ENCODE measurements at places on chromosomes 7 and 10.

DNA sequence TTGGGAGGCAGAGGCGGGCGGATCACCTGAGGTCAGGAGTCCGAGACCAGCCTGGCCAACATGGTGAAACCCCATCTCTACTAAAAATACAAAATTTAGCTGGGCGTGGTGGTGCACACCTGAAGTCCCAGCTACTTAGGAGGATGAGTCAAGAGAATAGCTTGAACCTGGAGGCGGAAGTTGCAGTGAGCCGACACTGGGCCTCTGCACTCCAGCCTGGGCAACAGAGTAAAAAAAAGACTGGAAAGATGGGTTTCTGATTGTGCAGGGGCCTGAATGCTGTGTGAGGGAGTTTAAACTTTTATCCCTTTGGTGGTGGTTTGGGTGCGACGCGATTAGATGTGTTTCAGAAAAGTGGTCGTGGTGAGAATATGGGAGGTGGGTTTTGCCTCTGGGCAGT lies 1.8 kb downstream of the CHST12 start:
- no peak for DNase-seq

DNA sequence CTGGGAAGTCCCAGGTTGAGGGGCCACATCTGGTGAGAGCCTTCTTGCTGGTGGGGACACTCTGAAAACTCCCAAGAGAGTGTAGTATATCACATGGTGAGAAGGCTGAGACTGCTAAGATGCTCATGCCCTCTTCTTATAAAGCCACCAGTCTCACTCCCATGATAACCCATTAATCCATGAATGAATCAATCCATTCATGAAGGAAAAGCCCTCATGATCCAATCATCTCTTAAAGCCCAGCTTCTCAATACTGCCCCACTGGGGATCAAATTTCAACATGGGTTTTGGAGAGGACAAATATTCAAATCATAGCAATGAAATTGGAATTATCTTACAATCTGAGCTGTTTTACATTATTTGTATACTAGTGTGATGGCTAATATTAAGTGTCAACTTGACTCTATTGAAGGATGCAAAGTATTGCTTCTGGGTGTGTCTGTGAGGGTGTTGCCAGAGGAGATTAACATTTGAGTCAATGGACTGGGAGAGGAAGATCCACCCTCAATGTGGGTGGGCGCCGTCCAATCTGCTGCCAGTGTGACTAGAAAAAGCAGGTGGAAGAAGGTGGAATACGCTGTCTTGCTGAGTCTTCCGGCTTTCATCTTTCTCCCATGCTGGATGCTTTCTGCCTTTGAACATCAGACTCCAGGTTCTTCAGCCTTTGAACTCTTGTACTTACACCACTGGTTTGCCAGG lies 14.3 kb upstream of the UBE2D1 start:
- no peak for DNase-seq

- DNase-seq = no peak
These were observed 627.9 kb downstream of the PARD3 start for GRCh38 chr10:34187201-34187600.

DNA sequence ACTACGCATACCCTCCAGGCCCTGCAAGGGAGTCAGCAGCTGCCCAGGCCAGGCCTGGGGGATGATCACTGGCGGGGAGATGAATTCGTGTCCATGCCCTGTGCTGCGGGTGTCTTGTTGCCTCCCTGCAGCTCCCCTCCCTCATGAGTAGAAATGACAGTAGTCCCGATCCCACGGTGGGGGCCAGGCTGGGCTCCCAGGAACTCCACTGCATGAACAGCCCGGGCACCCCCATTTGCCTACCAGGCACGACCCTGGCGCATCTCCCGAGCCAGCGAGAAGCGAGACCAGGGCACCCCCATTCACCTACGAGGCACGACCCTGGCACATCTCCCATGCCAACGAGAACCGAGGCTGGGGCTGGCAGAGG lies 246.5 kb downstream of the ELFN1 start:
- no peak for DNase-seq

- DNase-seq = no peak
These were observed 210.8 kb upstream of the CSTF2T start for GRCh38 chr10:51910189-51910588.

GRCh38 chr7:25952261-25953057 lies 199.5 kb upstream of the NFE2L3 start:
- DNase-seq = no peak
